ENCODE measurements at places on chromosomes 3 and 15. TPM values are rescaled to one million over a fixed set of nuclear protein-coding genes. Genes with fewer than 3 reads are reported as not detected.

DNA sequence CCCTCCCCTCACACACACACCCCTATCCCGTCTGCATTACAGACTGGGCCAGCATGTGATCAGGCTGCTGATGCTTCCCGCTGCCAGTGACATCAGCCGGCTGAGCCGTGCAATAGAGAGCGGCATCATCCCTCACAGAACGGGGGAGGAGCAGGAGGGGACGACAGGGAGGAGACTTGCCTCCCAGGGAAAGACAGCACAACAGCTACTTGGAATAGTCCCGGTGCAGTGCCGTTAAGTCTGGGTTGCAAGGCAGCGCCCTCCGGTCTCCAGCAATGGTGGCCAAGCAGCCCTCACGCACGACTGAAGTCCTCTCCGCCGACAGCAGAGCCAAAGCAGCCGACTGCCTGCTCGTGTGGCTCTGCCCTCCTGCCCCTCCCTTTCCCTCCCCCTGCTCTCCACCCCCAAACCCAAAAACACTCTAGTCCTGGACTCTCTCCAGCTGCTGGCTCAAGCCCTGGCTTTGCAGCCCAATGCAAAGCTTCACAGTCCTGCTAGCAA lies 31.5 kb upstream of the RPS17 start:
- DNase-seq: peak; percentile 72

- peak; percentile 35 for DNase-seq
Observed at GRCh38 chr3:53044711-53045517, 959 bp downstream of the SFMBT1 start.

DNA sequence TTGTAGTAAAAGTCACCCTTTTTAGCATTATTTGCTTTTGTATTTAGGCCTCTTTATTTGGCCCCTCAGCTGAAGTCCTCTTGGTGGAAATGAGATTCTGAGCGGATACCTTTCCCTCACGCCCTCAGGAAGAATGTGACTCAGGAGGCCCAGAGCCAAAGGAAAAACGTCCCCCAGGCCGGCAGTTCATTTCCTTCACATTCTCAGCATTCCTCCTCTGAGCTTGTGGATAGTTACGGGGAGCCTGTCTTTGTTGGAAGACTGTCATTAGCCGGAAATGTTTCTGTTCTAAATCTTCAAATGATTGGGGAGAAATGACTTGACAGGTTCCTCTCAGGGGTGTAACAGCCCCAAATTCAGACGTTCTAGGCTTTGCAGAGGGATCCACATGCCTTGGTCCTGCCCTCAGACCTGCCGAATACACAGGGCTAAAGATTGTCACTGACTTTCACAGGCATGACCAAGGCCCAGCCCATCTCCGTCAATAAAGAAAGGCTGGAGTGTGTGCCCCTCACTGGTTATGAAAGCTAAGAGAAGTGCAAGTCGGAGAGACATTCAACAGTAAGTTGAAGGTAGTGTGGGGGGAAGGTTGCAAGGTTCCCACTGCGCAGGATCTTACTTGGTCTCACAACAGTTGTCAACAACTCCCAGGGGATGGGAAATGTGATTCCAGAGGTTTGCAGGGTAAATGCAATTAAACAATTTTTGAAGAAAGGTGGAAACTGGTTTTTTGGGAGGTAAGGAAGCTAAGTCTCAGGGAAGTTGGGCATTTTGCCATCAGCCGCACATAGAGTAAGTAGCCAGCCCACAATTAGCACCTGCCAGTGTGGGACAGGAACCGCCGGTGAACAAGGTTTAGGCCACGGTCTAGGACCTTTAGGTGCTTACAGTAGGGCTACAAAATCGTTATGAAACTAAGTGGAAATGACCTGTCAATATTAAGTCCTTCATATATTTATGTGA lies 39.7 kb upstream of the MYZAP start:
- DNase-seq: peak; percentile 72

GRCh38 chr15:63322541-63322940 lies 45.1 kb downstream of the APH1B start:
- DNase-seq: peak; percentile 42

DNA sequence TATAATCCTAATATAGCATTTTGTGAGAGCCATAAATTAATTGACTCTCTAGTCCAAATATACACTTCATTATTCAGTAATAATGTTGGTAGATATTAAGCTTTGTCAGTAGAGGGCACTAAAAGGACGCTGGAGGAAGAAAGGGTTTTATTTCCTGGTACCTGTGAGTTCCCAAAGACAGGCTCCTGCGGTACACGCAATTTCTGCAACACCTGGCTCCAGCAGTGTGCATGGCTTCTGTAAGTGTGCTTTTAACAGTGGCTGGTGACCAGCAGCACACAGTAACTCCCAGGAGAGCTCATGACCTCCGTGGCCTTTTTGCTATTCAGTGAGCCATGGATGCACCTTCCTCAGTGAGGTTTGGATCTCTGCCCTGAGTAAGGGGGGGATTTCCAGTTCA lies 338.3 kb upstream of the ZNF385D start:
- peak; percentile 8 for DNase-seq

DNA sequence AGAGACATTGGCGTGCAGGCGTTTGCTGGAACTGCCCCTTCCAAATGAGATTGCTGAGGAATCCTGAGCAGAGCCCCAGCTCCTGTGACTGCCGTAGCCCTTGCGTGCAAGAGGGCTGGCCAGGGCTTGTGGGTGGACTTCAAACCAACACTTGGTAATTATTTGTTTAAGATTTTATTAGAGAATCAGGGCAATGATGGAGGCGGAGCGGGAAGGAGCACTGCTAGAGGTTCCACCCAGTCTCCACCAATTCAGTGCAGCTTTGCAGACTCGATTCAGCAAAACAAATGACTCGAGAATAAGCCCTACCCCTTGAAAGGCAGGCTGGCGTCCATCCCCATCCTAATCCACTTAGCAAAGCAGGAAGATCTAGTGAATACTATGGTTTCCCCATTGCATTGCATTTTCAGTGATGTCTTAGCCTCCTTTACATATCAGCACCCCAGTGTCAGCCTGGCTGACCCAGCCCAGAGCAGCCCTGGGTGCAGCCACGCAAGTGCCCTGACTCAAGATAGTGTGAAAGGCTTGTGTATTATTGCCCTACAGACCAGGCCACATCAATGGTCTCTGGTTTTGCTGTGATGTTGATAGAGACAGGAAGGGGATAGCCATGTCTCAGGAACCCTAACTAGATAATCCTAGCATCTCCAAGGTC lies 26.0 kb downstream of the GLDN start:
- no peak for DNase-seq

GRCh38 chr15:70235347-70235746 lies 137.6 kb upstream of the TLE3 start:
- no peak for DNase-seq

GRCh38 chr3:176193032-176193730 lies 1004.1 kb downstream of the TBL1XR1 start:
- no peak for DNase-seq

DNA sequence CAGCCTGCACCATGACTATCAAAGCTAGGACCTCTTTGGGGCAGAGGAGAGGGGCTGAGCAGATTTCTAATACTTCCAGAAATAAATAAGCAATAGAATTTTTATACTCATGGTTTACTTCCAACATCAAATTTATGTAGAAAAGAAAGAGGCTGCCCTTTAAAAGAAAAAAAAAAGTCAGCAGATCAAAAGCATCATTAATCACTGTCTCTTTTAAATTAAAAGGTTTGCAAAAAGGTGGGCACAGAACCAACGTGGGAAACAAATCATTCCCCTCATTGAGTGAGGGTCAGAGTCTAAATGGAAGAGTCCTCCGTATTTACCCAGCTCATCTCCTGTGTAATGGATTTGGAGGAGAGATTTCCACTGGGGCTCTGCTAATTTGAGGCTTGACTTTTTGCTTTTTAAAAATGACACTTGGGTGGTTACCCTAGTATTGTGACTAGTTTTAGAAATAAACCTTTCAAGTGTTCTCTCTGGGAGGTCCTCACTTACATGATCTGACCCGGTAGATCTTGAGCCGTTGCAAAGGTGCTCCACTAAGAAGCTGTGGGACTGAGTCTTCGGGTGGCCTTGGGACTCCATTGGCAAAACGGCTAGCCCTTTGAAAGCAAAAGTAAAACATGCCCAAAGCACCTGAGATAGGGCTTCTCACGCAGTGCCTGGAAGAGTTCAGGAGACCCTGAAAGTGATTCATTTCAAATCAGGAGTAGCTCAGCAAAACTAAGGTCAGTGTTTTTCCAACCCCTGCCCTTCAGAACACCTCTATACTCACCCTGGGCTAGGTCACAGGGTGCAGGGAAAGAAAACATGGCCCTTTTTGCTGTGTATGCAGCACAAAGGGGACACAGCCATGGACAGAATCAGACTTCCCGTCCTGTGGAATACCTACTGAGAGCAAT lies 320.9 kb downstream of the FOXP1 start:
- DNase-seq: no peak

DNA sequence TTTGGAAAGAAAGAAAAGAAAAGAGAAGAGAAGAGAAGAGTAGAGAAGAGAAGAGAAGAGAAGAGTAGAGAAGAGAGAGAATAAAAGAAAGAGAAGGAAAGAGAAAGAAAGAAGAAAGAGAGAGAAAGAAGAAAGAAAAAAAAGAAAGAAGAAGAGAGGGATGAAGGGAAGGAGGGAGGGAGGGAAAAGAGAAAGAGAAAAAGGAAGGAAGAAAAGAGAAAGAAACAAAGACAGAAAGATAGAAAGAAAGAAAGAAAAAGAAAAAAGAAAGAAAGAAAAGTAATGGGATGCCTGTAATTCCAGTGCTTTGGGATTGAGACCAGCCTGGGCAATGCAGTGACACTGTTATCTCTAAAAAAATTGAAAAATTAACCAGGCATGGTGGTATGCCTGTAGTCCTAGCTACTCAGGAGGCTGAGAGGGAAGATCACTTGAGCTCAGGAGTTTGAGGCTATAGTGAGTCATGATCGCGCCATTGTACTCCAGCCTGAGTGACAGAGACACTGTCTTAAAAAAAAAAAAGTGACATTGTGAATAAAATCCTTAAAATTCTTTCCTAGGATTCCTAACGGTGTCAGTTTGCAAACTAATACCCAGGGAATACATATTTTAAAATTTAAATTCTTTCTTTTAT lies 1.7 kb downstream of the RASL12 start:
- DNase-seq: no peak

GRCh38 chr15:91258415-91258759 lies 158.3 kb downstream of the SV2B start:
- no peak for DNase-seq

- DNase-seq: no peak
Observed at GRCh38 chr3:171452328-171452727, 7.9 kb downstream of the TNIK start.

DNA sequence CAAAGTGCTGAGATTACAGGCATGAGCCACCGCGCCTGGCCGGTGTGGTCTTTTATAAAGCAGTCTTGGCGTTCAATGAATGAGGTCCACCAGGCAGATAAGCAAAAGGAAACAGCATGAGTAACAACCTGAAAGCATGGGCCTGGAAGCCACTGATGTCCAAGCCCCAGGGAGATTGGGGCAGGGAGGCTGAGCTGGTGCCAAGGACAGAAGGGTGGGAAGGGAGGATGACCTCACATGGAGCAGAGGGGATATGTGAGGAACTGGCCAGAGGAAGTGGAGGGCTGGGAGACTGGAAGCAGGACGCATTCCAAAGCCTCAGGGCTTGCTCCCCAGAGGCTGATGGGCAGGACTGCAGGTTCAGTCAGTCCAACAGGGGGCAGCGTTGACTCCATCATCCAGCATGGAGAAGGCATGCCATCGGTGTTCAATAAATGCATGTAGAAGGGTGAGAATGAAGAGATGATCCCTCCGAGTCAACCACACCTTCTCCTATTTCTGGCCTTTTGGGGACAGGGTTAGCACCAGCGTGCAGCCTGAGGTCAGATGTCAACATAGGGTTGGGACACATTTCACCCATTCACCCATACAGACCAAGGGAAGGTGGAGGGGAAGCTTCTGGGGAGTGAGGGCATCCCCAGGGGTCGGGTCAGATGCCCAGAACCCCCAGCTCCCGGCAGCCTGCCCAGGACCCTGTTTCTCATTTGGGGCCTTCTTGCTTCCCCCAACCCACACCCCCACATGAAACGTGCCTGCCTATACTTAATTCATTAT lies 14.8 kb downstream of the MYL3 start:
- peak; percentile 30 for DNase-seq

DNA sequence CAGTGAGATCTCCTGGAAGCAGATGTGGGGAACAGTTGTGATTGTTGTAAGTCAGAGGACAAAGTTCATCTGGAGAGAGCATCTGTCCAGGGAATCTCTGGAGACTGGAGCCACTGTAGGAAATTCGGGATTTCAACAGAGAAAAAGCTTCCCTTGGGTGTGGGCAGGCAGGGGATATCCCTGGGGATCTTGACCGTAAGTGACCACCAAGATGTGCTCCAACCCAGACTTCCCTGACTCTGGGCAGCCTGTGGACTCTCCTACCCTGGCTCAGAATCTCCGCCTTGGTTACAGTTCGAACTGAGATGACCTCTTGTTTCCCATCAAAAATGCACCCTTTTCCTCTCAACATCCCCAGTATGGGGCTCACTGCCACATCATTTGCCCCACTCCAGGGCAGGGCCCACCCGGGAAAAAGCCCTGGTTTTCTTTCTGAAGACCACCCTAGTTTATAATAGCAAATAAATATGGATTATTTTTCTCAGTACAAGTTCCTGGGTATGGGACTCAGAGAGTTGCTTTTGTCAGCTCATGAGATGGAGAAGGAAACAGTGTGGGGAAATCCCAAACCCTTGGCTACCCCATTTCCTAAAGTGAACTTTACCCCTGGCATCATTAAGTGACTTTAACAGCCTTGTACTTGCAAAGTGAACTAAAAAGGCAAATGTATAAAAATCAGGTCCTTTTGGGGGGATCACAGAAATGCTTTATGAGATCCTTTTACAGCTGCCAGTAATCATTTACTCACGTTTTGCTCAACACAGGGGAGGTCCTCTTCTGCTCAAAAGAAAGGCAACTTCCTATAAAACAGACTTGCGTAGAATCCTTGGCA lies 89.9 kb downstream of the CCNL1 start:
- DNase-seq: no peak

- peak; percentile 34 for DNase-seq
Observed at GRCh38 chr3:127455541-127456450, 134.7 kb downstream of the TPRA1 start.

- no peak for DNase-seq
Observed at GRCh38 chr3:2485027-2485375, 386.3 kb downstream of the CNTN4 start.

GRCh38 chr3:107431246-107432012 lies 54.2 kb downstream of the CCDC54 start:
- peak; percentile 77 for DNase-seq

GRCh38 chr15:70556151-70556741 lies 207.1 kb downstream of the UACA start:
- no peak for DNase-seq

DNA sequence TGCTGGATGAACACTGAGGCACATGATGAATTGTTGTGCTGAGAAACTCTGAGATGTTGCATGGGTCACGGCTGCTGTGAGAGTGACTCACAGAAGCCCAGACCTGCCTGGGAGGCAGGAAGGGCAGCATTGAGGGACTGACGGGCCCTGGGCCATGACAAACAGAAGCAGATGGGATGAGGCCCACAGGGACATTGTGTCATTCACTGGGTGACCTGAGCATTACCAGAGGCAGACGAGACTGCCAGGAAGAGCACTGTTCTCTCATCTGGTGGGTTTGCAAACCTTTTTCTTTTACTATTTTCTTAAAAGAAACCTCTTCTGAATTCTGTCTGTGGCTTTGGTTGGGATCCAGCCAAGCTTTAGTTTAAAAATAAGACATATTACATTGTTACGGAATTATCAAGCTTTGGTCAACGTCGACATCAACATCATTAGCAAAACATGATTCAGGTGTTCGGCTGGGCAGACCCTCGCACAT lies 67.8 kb downstream of the BDH1 start:
- DNase-seq: peak; percentile 99

Gene MAP2K1
- 60.5 TPM for total RNA-seq

Gene ADAMTS17
- total RNA-seq: 0.11 TPM

Gene RGMA
- total RNA-seq: not detected
